Sigmoid colon (tissue), 7 donors: ENCODE measurements at places on chromosomes 5 and 9. TPM values are rescaled to one million over a fixed set of nuclear protein-coding genes. Genes with fewer than 3 reads are reported as not detected.

Gene ADAMTS19
- polyA plus RNA-seq = 0.16 TPM

DNA sequence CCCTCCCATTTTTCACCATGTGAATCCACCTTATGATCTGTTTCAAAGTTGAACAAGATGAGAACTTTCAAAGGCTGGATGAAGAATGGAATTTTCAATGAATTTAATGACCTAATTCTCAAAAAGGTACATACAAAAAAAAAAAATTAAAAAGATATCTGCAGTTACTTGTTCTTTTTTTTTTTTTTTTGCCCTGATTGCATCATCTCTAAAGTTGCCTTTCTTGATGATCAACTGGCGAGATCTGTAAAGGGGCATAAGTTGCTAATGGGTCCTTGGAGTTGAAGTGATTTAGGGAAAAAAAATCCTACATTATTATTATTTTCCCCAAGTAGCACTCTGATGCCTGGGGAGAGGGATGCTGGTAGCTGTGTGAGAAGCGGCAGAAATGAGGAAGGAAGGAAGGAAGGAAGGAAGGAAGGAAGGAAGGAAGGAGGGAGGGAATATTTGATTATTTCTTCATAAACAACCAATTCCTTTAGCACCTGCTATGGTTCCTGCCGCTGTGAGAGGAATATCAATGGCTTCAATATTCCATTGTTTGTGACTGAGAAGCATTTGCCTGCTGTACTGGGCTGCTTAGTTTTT, 48.8 kb upstream of the CD180 start:
- no peak for DNase-seq

- DNase-seq = no peak
Measured at GRCh38 chr5:176627582-176627981, 2.8 kb downstream of the SNCB start.

- no peak for DNase-seq
Measured at GRCh38 chr5:72637058-72637457, 129.8 kb upstream of the ZNF366 start.
